ENCODE measurements at places on chromosomes 5 and 9. TPM values are rescaled to one million over a fixed set of nuclear protein-coding genes. Genes with fewer than 3 reads are reported as not detected.

ELOVL7 gene
- total RNA-seq: not detected

TLX3 gene
- not detected for total RNA-seq

FGF10 gene
- not detected for total RNA-seq

NXNL2 gene
- total RNA-seq: not detected

ZNF618 gene
- total RNA-seq: 60.6 TPM

GRCh38 chr9:107020040-107020530, 157.1 kb downstream of the ZNF462 start:
- no peaks in the 10 kb centered on the region for H3K36me3 ChIP-seq
- no peak overlapping the region for H3K27ac ChIP-seq
- no peaks in the 10 kb centered on the region for H3K4me1 ChIP-seq
- DNase-seq: no peak
- H3K4me3 ChIP-seq: no peak overlapping the region

DNA sequence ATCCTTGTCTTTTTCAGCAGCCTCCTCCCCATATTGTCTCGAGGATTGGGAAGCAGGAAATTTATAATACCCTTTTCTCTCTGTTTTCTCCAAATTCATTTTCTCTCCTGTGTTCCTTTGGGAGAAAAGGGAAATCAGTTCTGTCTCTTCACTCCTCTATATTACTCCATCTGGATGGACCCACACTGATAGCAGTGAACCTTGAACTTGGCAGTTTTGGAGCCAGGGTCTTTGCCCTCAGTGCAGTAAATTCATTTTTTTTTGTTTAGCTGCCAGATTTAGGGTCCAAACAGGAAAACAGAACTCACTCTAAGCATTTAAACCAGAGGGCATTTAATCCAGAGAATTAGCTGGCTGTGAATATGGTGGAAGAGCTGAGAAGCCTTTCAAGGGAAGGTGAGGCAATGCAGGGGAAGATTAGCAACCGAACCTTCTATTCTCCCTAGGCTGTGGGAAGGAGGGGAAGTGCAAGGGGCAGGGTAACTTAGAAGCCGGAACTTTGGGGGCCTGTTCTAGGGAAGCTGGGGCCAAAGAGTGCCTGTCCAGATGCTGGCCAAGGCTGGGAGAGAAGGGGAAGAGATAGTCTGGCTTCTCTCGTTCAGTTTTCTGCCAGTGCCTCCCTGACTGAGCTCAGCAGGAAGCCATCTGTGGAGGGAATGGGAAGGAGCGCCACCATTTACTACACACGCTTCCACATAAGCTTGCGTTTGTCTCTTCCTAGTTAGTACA, 16.3 kb upstream of the NPR2 start:
- H3K27ac ChIP-seq: peak overlapping the region; percentile 52
- H3K27me3 ChIP-seq: no peaks in the 10 kb centered on the region
- DNase-seq: peak; percentile 79
- H3K36me3 ChIP-seq: no peaks in the 10 kb centered on the region
- peaks cover 36% of the 10 kb centered on the region for H3K4me1 ChIP-seq
- H3K4me3 ChIP-seq: no peak overlapping the region

GRCh38 chr9:84917366-84918070, 248.0 kb downstream of the NTRK2 start:
- no peak overlapping the region for H3K27ac ChIP-seq
- DNase-seq: no peak
- H3K4me1 ChIP-seq: no peaks in the 10 kb centered on the region
- H3K4me3 ChIP-seq: no peak overlapping the region

DNA sequence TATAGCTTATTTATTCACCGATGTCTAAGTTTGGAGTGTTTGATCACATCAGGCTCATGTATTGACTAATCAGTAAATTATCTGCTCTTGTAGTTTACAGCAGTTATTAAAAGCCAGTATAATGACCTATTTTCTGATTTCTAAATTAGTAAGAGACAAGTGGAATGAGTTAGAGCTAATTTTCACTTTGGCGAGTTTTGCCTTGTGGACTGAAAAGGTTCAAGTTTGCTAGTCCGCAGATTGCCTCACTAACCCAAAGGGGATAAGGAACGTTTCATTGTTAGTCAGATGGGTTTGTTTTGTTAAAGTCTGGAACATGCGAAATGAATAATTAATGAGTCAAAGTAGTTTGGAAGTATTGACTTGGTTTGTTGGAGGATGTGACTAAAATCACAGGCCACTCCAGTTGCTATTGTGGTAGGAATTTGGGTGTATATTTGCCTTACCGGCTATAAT, 40.1 kb downstream of the SMARCA2 start:
- no peak overlapping the region for H3K4me3 ChIP-seq
- no peak overlapping the region for H3K27ac ChIP-seq
- H3K27me3 ChIP-seq: no peaks in the 10 kb centered on the region
- peaks cover 4% of the 10 kb centered on the region for H3K36me3 ChIP-seq

DNA sequence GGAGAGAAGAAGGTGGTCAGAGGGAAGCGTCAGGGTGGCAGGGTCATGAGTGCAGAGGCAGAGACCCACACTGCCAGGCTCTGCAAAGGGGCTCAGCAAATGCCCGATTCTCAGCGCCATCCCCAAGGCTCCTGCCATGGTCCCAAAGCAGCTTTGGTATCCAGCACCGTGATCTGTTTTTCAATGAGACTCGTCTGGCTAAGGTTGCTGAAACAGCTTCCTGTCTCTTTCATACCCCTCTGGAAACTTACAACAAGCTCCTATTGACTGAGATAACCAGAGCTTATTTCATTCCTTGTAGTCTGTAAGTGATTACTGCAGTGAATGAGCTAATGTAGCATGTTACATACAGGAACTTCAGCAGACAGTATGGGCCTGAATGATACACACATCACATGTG, 568.6 kb upstream of the DAP start:
- H3K4me3 ChIP-seq: no peak overlapping the region
- H3K27ac ChIP-seq: no peak overlapping the region

DNA sequence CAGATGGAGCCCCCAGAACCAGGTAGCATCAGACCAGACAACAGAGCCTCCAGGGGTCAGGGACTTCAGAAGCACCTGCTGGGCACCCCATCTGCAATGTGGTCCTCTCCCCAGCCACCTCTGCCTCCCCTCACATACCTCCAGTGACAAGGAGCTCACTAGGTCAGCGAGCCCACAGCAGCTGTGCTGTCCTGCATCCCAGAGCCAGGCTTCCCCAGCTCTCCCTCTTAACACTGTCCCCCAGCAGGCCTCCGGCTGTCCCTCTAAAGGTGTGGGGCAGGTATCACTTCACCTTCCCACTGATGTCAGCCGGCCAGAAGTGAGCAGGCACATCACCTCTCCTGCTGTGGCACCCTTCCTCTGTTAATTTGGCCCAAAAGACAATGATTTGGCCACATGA, 83.6 kb downstream of the LMX1B start:
- H3K4me3 ChIP-seq: no peak overlapping the region
- H3K27me3 ChIP-seq: peaks cover 1% of the 10 kb centered on the region
- no peaks in the 10 kb centered on the region for H3K36me3 ChIP-seq
- H3K27ac ChIP-seq: no peak overlapping the region
- H3K4me1 ChIP-seq: no peaks in the 10 kb centered on the region

DNA sequence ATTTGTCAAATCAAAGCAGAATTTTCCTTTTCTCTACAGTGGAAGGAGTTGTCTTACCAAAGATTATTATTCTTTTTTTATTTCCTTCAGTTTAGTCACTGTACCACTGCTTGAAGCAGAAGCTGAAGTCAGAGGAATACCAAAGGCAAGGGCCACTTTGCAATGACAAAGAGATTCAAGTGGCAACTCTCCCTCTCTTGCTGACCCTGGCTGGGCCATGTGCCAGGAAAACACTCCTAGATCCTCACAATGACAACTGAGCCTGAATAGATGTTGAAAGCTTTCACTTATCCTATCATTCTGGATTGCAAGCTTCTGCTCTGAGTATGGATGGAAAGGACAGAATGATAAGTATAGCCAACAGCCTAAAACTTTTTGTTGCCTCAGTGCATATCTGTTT, 618.3 kb downstream of the NR2F1-AS1 start:
- DNase-seq: no peak
- no peaks in the 10 kb centered on the region for H3K27me3 ChIP-seq
- no peak overlapping the region for H3K4me3 ChIP-seq
- H3K4me1 ChIP-seq: no peaks in the 10 kb centered on the region
- H3K27ac ChIP-seq: no peak overlapping the region
- no peaks in the 10 kb centered on the region for H3K36me3 ChIP-seq

GRCh38 chr5:20470997-20471396, 483.0 kb upstream of the CDH18 start:
- H3K27me3 ChIP-seq: no peaks in the 10 kb centered on the region
- no peaks in the 10 kb centered on the region for H3K4me1 ChIP-seq
- no peak overlapping the region for H3K4me3 ChIP-seq
- no peak for DNase-seq
- no peaks in the 10 kb centered on the region for H3K36me3 ChIP-seq

GRCh38 chr5:157187046-157187754, 6.6 kb downstream of the ITK start:
- H3K4me1 ChIP-seq: no peaks in the 10 kb centered on the region
- DNase-seq: no peak
- no peak overlapping the region for H3K4me3 ChIP-seq
- H3K36me3 ChIP-seq: no peaks in the 10 kb centered on the region
- no peaks in the 10 kb centered on the region for H3K27me3 ChIP-seq
- no peak overlapping the region for H3K27ac ChIP-seq

GRCh38 chr5:136518174-136518573, 152.8 kb upstream of the TRPC7 start:
- no peak for DNase-seq
- no peak overlapping the region for H3K27ac ChIP-seq
- no peaks in the 10 kb centered on the region for H3K4me1 ChIP-seq
- peaks cover 7% of the 10 kb centered on the region for H3K27me3 ChIP-seq

DNA sequence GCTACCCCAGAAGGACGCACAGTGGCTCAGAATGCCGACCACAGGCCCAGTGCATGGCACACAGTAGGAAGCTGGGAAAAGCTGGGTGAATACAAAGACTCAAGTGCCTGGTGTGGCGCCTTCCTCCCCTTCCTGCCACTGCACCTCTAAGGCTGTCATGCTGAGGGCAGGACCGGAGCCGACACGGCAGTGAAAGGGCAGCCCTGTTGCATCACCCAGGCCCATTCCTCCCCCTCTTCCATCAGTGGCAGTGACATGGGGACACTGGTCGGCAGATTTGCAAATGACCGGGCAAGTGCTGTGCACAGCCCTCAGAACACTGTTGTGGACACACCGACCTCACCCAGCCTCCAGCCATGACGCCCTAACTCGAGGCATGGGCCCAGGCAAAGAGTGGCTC, 84.0 kb downstream of the STK10 start:
- no peak overlapping the region for H3K27ac ChIP-seq
- H3K4me3 ChIP-seq: no peak overlapping the region
- H3K4me1 ChIP-seq: peaks cover 18% of the 10 kb centered on the region
- H3K36me3 ChIP-seq: peaks cover 3% of the 10 kb centered on the region
- no peak for DNase-seq

DNA sequence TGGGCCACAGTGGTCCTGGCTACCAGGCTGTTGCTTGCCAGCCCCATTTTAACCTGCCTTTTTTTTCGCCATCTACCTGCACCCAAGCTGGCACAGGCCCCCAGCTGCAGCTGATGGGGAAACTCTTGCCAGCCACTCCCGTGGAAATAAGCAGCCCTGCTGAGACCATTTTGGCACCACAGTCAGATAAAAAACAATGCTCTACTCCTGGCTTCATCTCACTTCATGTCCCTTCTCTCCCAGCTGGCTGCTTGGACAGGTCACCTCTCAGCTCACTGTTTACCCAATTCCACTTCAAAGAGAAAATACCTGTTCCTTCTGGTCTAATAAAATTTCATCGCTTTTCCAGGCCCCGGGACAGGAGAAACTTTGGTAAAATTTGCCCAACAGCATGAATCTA, 322.6 kb upstream of the SLC30A5 start:
- H3K4me1 ChIP-seq: no peaks in the 10 kb centered on the region
- no peaks in the 10 kb centered on the region for H3K27me3 ChIP-seq
- no peak overlapping the region for H3K4me3 ChIP-seq
- DNase-seq: no peak
- H3K27ac ChIP-seq: no peak overlapping the region

DNA sequence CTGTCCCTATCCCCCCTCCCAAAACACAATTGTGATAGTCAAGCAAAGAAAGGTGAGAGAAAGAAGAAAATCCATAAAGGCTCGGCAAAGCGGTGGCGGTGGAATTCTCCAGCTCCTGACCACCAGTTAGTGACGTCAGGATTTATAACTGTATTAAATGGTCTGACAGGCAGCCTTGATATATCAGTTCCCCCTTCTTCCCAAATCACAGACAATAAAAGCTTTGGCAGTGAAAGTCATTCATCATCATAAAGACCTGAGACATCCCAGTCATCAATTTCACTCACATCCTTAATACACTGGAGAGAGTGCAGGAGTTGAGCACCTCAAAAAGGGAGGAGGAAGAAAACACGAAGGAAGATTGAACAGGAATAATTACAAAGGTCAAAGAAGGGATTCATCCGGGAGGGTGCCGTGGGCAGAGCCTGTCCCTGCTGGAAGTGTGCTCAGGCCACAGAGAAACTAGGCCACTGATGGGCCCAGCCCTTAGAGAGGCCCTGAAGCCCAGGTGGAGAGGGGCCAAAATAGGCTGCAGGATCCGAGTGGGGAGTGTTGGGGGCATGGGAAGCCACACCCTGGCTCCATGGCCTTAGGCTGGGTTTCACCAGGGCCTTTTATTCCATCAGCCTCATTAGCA, 131.9 kb downstream of the PAX5 start:
- H3K27ac ChIP-seq: no peak overlapping the region
- H3K4me1 ChIP-seq: peaks cover 3% of the 10 kb centered on the region
- H3K36me3 ChIP-seq: no peaks in the 10 kb centered on the region
- H3K27me3 ChIP-seq: peaks cover 8% of the 10 kb centered on the region

DNA sequence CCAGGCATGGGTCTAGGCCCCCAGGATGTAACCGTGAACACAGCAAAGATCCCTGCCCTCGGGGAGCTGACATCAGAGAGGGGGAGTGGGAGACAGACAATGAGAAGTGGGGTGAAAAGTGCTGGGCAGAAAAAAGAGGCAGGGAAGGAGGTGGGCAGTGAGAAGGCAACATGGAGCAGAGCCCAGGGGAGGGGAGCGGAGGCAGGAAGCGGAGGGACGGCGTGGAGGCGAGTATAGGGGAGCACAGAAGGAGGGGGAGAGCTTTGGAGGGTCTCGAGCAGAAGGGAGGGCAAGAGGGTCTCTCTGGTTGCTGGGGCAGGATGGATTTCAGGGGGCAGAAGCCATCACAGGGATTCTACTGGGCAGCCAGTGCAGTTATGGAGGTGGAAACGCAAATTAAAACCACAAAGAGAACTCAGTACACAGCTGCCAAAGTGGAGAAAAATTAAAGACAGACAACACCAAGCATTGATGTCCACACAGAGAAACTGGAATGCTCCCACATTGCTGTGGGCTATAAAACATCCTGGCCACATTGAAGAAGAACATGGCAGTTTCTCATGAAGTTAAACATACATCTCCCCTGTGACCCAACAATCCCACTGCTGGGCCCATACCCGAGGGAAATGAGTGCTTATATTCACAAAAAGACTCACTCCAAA, 21.1 kb upstream of the LAMC3 start:
- H3K36me3 ChIP-seq: no peaks in the 10 kb centered on the region
- no peaks in the 10 kb centered on the region for H3K4me1 ChIP-seq
- H3K4me3 ChIP-seq: no peak overlapping the region
- no peak for DNase-seq
- H3K27me3 ChIP-seq: peaks cover 12% of the 10 kb centered on the region
